Stromal cell of bone marrow (primary cell): ENCODE measurements at places on chromosomes 3 and 15.

DNA sequence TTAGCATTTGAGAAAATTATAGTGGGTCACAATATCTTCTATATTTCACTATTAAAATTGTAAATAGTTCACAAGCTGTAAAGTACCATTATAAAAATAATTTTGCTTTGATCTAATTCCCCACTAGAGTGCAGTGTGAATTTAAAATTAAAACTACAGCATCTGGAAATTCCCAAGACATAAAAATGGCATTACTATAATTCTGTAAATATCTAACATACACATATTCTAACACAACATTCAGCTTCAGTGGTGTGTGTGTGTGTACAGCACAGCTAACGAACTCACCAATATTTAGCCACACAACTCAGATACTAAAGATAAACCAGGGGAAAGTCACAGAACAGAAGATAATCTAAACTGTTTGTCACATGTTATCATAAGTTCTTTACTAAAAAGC lies 424.9 kb upstream of the ZNF385D start:
- DNase-seq: peak; percentile 4

GRCh38 chr3:179825527-179826246 lies 172.8 kb downstream of the USP13 start:
- no peak for DNase-seq

DNA sequence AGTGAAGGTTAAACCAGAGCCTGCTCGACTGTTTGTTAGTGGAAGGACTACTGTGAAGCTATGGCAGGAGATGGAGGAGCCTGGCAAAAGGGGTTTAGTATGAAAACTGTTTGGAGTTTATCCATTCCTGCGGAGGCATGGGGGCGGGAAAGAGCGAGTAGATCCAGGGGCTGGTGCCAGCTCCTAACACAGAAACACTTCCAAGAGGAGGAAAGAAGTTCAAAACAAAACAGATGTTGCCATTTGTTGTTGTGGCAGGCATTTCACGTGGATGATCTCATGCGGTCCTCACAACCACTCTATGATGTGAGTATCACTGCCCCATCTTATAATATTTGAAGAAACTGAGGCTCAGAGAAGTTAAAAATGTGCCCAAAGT lies 30.7 kb upstream of the KY start:
- no peak for DNase-seq

DNA sequence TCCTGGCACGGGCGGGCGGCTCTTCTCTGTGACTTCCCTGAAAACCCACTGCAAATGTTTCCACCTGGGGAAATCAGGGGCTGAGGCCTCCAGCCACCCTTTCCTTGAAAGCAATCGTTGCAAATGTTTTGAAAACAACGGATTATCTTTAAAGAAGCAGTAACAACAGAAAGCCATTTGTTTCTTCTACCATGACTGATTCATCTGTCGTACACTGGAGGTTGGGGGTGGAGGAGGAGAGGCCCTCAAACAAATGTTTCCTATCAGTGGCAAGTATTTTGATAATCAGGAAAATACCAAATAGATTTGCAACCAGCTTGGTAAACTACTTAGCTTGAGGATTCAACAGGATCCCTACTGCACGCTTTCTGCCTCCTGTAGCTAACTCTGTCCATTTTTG lies 114.9 kb downstream of the PDZRN3 start:
- DNase-seq: no peak

DNA sequence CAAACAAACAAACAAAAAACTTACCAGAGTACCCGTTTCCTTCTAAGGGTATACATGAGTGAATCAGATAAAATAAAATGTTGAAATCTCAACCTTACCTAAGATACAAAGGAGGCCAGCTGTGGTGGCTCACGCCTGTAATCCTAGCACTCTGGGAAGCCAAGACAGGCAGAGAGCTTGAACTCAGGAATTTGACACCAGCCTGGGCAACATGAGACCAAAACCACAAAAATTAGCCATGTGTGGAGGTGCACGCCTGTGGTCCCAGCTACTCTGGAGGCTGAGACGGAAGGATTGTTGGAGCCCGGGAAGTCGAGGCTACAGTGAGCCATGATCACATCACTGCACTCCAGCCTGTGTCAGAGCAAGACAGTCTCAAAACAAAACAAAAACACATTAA lies 11.0 kb upstream of the FAM219B start:
- DNase-seq: no peak

- no peak for DNase-seq
These were observed 8.7 kb downstream of the KIF7 start for GRCh38 chr15:89646416-89647141.

- DNase-seq: no peak
These were observed 228.2 kb downstream of the TBL1XR1 start for GRCh38 chr3:176969066-176969465.

DNA sequence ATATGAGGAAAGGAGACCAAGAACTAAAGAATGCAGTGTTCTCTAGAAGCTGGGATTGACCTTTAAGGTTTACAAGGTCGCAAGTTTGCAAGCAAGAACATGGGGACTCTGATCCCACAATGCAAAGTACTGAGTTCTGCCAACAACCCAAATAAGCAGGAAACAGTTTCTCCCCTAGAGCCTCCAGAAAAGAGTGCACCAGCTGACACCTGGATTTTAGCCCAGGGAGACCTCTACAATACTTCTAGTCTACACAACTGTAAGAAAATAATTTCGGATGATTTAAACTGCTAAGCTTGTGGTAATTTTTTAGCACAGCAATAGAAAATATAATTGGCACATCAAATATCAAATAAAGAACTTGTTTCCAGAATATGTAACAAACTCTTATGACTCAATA lies 46.4 kb downstream of the EHHADH start:
- DNase-seq: no peak

DNA sequence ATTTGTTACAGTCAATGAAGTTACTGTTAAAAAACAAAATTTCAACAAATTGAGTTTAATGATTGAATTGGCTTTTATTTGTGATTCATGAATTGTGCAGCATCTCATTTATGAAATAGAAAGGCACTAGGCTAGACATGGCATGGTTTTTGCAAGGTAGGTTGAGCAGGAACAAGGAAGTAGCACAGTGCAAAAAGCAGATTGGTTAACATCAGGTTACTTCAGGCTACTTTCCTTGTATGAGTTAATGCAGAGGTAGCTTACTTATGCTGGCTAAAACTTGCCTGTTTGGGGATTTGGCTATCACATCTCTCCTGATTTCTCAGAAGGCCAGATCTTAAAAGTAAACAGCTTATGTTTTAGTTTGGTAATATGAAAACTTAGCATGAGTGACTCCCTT lies 23.0 kb upstream of the SV2B start:
- no peak for DNase-seq

DNA sequence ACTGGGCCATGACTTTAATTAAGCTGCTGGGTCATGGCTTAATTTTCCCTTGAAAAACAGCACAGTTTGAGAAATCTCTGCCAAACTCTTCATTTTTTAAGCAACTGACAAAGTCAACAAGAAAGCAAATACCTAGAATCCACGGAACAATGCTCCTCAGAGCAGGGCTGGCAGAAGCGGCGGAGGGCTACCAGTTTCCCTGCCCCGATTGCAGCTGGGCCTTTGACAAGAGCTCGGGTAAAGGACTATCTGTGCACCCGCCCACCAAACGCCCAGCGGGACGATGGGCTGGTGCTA lies 1.2 kb downstream of the GOLIM4 start:
- no peak for DNase-seq

DNA sequence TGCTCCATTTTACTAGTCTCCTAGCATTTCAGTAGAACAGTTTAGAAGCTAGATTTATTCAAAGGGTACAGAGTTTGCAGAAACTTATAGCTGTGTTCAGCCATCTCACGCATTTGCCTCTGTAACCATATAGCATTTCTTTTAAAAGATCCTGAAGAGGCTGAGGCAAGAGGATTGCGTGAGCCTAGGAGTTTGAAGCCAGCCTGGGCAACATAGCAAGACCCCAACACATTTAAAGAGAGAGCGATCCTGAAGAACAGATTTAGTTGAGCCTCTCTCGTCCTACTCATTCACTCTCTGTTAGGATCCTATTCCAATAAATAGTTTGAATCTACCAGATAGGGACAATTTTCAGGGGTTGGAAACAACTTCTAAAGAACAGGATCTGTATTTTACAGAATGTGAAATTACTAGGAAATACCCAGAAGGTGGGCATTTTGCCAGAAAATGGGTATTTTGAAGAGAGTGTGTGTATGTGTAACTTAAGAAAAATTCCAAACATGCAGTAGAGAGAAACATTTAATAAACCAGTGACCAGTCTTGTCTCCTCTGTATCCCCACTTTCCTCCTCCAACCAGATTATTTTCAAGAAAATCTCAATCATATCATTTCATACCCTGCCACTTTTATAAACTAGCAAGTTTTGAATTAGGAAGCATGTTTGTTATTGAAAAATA lies 4.5 kb downstream of the EIF3J start:
- no peak for DNase-seq

GRCh38 chr3:122679085-122679881 lies 1.4 kb upstream of the PARP14 start:
- peak; percentile 59 for DNase-seq

DNA sequence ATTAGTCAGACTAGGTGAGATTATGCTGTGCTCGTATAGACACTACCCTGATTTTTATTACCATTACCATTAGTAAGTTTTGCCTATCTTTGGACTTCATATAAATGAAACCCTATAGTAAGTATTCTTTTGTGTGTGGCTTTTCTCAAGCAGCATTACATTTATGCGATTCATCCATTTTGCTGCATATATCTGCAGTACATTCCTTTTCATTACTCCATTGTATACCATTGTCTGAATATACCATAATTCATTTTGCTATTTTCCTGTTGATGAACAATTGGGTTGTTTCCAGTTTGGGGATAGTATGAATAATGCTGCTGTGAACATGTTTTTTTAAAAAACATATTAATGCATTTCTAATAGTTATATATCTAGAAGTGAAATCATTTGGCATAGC lies 45.3 kb downstream of the TMEM212 start:
- DNase-seq: no peak

- no peak for DNase-seq
These were observed 12.7 kb downstream of the SLC6A20 start for GRCh38 chr3:45783667-45784066.

DNA sequence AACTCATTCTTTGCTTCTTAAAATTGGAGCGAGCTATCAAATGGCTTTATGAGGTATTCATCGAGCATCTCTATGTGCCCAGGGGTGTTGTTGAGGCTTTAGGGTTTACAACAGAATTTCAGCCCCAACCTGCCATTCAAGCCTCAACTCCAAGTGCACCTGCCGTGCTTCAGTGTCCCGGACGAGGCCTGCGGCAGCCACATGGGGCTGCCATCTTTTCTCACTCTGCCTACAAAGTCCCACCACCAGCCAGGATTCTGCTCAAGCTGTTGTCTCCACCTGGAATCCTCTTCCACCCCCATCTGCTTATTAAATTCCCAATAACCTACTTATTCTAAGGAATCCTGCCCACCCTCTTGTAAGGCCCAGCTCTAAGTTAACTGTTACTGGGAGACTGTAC lies 242.4 kb downstream of the OPA1 start:
- no peak for DNase-seq

DNA sequence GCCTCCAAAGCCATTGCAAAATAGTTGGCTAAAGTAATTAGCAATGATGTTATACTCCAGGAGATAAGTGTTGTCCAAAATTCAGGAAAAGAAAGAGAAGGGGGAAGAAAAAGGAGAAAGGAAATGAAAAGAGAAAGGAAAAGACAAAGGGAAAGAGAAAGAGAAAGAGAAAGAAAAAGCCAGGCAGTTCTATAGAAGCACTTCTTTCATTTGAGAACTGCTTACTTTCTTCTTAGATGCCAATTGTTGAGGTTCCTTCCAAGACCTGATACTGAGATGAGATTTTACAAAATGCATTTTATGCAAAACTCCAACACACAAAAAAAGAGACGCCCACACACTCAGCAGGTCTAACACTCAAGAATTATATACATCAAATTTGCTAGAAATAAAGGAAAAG lies 298.4 kb downstream of the KCNH8 start:
- DNase-seq: no peak

DNA sequence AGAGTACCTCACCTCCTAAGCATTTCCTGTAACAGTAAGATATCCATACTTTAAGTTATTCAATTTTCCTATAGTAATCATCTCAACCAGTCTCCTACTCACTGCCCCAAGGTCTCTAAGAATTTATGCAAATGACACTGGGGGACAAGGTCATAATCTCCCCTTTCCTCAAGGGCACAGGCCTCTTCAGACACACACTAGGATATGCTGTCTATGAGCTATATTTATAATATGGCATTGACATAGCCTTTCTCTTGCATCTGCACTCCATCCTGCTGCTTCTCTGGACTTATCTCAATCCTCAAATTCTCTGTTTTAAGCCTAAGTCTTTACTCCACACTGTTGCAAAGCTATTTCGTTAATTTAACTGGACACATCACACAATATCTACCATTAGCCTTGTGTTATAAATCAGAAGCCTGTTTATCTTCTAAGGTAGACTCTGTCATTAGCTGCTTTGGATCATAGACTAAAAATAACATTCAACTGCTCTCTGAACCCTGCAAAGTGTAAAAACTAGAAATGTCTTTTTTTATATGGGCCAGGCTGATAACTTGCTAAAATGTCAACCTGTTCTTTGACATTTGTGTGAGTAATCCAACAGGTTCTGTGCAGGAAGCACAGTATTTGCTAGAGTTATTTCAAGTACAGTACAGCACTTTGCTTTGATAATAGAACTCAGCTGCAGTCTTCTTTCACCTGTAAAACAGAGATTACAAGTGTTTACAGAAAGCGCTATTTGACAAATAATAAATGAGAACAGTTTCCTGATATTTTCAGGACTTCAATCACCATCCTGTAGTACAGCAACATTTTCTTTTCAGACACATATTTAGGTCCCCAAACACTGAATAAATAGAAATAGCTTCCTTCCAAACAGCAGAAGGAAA lies 17.8 kb upstream of the SEC62 start:
- DNase-seq: no peak

GRCh38 chr3:12934431-12934830 lies 93.1 kb upstream of the RPL32 start:
- DNase-seq: no peak
